ENCODE measurements at places on chromosomes 12 and 14.

DNA sequence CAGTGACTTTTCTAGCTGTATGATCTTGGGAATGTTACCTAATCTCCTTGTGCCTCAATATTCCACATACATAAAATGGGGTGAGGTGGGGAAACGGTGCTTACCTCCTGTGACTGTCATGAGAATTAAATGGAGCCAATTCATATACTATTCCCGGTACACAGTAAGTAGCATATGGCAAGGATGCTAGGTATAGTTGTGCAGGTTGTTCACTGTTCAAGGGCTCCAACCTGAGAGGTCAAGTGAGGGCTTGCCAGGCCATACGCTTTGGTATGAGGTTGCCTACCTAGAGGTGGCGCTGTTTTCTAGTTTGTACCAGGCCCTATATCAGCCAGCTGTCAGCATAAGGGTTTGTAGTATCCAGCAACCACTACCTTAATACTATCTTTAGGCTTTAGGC lies 3.6 kb upstream of the BATF start:
- no peak for DNase-seq

DNA sequence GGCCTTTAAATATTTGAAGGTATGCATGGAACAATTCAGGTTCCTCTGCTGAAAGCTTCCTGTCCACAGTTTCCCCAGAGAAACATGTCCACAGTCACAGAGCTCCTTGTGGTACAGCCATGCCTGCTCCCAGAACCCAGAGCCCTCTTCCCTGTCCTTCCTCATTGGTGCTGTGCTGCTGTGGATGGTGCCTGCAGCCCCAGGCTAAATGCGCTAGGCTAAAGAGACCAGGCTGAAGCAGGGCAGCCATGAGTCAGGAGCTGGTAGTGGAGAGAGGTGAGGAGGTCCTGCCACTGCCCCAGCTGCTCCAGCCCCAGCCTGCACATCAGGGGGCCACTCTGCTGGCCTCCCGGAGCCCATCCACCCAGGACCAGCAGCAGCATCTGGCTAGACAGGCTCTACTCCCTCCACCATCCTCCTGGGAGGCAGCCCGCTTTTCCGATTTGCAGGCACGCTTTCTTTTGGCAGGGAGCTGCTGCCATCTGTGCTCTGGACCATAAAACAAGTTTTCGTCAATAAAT lies 65.4 kb upstream of the DDX11 start:
- no peak for DNase-seq

- DNase-seq = no peak
Measured at GRCh38 chr12:123059500-123059899, 79.0 kb downstream of the ARL6IP4 start.

DNA sequence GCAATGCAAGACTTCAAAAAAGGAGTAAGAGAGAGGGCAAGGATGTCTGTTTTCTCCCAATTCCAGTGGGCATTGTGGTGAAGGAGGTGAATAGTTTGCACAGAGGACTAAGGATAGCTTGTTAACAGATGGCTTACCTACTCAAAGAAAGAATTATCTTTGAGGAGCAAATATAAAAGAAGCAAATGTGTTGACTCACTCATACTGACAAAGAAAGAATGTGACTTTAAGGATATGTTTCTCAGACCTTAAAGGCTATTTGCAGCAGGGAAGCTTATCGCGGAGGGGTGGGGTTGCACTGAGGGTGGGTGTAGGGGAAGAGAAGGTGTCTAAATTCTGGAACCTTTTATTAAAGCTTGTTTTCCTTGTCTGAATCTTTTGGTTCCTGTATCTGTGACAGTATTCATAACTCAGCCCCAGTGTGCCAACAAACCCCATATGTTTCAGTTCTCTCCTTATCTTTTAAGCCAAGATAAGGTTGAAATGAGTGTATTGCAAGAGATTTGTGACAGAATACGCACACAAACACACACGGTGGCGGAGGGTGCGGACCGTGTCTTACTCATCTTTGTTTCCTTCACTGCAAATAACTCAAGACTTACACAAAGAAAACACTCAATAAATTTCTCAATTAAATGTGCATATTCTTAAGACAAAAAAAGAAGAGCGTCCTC lies 146.4 kb upstream of the ARID2 start:
- DNase-seq = peak; percentile 24

DNA sequence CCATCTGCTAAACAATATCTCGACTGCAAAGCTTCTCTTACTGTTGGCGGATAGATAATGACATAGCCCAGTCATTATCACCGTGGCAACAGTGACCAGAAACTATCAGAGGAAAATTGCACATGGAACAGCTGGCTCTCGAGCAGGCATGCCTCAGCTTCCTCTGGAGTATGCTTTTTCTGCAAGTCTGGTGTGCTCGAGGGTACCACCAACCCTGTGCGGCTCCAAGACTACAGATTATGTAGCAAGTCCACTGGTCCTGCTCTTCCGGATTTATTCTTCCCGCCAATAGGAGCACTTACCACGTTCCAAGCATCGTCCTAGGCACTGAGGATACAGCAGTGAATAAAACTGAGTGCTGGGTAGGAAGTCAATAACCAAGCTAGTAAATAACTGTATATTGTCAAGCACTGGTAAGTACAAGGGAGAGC lies 1.4 kb upstream of the GLRX5 start:
- DNase-seq = no peak

DNA sequence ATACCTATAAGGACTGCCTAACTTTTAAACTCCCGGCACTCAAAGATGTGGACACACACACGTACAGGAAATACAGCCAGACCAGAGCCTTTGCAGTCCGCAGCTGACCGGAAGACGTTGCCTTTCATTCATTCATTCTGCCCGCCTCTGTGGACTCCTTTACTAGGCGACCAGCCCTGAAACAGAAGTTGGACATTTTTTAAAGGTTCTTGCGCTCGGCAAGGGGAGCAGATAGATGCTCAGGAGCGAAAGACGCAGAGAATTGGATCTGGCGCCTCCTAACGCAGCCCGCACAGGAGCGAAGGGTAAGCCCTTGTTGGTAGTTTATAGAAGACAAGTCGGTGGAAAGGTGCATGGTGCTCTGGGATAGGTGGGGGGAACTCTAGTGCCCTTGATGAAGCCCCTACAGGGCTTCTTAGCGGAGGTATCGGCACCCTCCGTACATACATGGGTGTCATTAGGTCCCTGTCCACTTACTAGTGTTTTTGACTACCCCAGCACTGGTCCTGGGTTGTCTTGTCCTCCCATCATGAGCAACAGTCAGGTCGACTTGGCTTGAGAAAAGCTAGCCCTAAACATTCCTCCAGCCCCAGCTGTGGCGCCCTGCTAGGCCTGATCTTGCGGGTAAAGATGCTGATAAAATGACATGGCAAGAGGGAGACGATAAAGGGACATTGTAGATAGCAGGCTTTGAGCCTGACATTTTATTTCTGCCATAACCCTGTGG lies at the start of gene KDM2B:
Gene KDM2B, minus strand, starts transcription at position 65 of the 727 bp plus-strand sequence. CDS start 112 bp downstream, outside the sequence.
- DNase-seq = no peak

- DNase-seq = no peak
Measured at GRCh38 chr14:96162265-96162664, 42.4 kb upstream of the BDKRB2 start.

DNA sequence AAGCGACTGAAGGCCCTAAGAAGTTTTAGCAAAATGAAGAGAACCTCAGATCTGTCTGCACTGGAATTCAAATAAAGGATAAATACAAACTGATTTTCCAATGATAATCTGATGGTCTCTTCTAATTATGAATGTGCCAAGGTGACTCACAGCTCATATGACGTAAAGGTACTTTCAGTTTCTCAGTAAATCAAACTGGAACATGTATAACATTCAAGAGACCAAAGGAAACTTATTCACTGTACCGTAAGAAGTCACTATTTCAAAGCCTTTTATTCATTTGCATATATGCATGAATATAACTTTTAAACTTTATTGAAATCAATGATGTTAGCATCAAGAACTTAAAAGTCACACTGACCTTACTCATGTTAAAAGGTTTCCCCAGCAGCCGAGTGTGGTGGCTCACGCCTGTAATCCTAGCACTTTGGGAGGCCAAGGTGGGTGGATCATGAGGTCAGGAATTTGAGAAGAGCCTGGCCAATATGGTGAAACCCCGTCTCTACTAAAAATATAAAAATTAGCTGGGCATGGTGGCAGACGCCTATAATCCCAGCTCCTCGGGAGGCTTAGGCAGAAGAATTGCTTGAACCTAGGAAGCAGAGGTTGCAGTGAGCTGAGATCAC lies 52.2 kb downstream of the ATXN2 start:
- no peak for DNase-seq

- DNase-seq = no peak
Measured at GRCh38 chr12:19740472-19741131, 301.3 kb downstream of the AEBP2 start.

GRCh38 chr14:20440882-20441281 lies 4.9 kb upstream of the KLHL33 start:
- no peak for DNase-seq

- DNase-seq = no peak
Measured at GRCh38 chr14:55731881-55732498, 152.0 kb downstream of the KTN1 start.

DNA sequence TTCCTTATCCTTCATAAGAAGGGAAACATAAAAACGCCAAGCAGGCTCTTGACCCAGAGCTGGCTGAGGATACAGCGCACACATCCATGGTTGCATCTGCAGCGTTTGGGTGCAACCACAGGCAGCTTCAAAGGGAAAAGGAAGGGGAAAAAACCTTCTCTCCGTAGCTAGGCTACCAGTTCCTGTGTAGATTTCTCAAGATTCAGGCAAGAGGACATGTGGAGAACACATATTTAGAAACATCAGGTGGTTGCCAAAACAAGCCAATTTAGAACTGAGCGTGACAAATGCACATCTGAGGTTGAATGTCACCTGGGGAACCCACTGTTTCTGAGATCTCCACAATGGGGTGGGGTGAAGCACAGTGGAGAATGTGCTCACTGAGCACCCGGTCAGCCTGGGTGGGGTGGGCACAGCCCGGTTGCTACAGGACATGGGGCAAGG lies 78.3 kb upstream of the BDKRB2 start:
- no peak for DNase-seq

DNA sequence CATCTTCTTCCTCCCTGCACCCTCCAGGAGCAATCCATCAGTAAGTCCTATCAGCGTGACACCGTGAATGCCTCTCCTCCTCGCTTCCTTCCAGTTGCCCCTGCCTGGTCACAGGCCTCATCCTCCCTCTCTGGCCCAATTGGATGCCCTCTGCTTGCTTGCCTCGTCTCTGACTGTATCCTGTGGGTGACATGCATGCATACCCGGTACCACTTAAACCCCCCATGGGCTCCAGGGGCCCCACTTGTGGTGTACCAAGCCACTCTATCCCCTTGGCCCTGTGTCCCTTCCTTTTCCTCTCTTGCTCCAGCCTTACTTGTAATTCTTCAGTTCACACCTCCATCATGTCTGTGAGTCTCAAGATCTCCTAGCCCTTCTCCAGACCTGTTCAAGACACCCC lies 106.0 kb upstream of the RTL1 start:
- no peak for DNase-seq

DNA sequence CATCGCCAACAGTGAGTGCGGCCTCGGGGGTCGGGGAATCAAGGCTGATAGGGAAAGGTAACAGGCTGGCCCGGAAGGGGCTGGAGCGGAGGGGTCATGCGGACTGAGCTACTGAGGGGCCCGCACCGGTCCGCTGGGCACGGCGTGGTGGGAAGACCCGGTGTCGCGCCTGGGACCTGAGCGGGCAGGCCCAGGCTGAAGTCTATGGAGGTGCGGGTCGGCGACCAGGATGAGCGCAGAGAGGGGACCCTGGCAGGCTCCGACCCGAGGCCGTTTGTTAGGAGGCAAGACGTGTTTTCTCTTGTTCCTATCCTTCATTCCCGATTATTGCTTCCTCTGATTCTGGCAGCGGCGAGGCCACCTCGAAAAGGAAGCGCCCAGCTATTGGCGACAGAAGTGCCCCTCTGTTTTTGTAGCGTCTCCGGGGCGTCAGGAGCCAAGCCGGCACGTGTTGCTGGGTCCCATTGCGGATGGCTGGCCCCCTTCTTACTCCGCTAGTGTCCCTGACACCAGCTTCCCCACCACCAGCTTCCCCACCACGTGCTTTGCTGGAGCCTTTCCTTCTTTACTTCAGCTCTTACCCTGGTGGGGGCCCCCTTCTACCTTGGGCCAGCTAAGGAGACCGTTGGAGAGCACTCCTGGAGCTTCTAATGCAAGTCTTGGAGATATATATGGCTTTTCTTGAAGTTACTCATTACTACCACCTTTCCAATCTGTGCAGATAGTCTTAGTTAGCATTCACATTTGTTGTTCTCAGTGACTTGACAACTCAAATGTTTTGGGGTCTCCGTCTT lies 653 bp downstream of the PA2G4 start:
- DNase-seq = no peak

DNA sequence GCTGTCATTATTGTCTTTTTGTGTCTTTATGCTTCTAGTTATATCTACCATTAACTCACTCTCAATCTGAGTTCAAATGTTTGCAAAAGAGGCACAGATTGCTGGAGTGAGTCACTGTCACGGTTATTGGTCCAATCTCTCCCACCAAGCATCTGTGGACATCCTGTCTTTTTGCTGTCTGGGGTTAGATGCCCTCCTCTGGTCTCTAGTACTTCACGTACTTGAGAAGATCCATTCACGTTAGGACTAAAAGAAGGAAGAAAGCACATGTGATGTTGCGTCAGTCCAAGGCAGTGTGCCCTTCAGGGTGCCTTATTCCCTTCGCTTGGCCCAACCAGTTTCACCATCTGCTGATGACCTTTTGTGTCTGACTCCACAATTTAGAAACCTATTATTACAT lies 72.3 kb upstream of the STXBP6 start:
- DNase-seq = no peak

- DNase-seq = no peak
Measured at GRCh38 chr14:30808576-30808975, 65.8 kb upstream of the COCH start.

DNA sequence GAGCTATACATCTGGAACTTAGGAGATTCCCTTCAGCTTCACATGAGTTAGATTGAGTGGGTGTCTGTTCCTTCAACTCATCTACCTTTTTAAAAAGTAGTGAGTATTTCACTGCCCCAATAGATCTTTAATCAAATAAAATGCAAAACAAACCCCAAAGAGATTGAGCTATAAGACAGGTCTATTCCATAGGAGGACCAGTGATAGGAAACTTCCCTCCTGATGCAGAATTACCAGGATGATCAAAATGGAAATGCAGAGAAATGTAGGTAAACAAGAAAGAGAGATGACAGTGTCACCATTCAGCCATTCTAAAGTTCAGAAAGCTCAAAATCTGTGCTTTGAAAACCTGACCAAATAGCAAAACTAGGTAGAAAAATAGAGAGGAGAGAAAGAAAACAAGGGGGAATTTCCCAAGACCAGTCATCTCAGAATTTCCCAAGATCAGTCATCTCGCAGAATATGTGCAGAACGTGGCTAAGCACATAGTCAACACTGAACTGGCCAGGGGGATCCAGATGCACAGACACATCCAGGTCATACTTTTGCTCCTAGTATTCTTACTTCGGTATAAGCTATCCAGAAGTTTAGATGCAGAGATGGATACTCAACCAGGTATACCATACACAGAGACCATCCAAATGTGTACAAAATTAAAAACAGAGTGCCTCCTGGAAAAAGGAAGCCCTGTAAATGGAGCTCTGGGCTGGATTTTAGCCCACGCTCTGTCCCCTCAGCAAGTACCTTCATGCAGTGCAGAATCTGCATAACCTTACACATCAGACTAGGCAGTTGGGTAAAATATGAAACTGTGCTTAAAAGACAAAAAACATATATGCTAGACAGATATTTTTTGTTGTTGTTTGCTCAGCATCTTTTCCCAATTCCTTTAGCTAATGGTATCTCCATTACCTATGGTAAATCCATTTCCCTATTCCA lies 27.4 kb downstream of the SLC41A2 start:
- DNase-seq = no peak

GRCh38 chr12:2319737-2320506 lies 267.1 kb downstream of the CACNA1C start:
- DNase-seq = no peak

Measured in left cardiac atrium (tissue), 4 donors.